LNCaP clone FGC (cell line): ENCODE measurements at places on chromosomes 1 and 21.

DNA sequence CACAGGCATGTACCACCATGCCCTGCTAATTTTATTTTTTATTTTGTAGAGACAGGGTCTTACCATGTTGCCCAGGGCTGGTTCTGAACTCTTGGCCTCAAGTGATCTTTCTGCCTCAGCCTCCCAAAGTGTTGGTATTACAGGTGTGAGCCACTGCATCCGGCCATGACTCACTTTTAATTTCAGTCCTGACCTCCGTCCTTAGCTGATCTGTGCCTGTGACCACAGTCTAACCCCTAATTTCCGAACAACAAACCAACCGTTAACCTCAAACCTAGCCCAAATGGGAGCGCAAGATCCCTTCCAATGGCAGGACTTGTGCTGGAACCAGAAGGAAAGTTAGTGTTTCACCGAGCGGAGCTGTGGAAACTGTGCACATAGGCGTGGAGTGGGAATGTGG lies 29.3 kb upstream of the MAN1C1 start:
- no peak for DNase-seq

- DNase-seq = no peak
These were observed 31.3 kb upstream of the GPR157 start for GRCh38 chr1:9160079-9160717.

- DNase-seq = no peak
These were observed 543.7 kb upstream of the PKN2 start for GRCh38 chr1:88140325-88140724.

- no peak for DNase-seq
These were observed 85.6 kb downstream of the WDR4 start for GRCh38 chr21:42793774-42794173.

DNA sequence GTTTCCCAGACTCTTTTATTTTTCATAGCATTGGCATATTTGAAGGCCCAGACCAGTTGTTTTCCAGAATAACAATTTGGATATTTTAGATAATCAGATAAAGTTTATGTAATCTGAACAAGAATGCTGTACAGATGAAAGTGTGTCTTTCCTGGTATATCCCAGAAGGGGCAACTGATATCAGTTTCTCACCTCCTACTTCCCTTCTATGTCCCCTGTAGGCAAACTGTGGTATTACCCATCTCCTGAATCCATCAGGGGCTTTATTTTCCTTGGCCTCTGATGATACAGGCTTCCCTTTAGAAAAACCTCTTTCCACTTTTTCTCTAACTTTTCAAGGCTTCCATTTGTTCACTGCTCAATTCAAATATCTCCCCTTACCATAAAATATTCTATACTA lies 87.5 kb upstream of the RGS1 start:
- DNase-seq = no peak

GRCh38 chr1:37570528-37571334 lies 14.0 kb downstream of the DNALI1 start:
- DNase-seq = no peak

DNA sequence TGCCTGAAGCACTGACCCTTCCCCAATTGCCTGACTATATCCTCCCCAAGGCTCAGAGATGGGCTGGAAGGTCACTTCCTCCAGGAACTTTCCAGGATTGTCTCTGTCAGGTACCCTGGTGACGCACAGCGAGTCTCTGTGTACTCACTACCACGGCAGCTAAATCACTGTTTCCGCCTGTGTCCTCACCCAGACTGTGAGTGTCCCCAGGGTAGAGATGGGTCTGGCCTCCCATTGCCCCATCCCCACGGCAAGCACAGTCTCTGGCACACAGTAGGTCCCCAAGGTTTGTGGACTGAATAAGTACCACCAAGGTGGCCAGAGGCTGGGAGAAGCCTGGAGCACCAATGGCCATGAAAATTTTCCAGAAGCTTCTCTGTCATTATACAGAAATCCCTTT lies 93.8 kb upstream of the RUNX3 start:
- DNase-seq = no peak

DNA sequence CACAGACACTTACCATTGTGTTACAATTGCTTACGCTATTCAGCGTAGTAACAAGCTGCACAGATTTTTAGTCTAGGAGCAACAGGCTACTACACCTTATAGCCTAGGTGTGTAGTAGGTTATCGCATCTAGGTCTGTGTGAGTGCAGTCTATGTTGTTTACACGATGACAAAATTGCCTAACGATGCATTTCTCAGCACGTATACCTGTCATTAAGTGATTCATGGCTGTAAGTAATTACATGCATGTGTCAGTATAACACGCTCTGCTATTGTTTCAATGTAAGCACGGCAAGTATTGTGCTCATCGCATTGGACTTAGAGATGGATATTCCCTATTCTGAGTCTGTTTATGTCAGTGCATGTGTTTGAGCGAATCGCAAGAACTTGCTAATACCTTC lies 15.7 kb upstream of the ZBTB18 start:
- no peak for DNase-seq
